Dermis blood vessel endothelial cell (primary cell): ENCODE measurements at places on chromosomes 12 and 14.

DNA sequence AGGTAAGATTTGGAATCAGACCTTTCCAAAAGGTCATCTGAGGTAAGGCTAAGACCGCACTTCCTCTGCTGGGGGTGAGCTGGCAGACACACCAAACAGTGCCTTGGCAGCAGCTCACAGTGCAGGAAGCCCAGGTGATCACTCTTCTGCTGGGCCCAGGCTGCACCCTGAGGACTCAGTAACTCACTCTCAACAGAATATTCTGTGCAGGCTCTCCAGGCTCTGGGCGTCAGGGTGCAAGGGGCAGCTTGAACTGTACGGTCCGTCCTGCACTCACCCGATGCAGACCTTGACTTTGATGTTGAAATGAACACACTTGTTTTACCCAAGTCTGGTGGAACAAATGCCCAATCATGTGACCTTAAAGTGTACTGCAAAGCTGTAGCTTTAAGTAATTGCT lies 6.0 kb downstream of the ALKBH2 start:
- DNase-seq, result no peak

DNA sequence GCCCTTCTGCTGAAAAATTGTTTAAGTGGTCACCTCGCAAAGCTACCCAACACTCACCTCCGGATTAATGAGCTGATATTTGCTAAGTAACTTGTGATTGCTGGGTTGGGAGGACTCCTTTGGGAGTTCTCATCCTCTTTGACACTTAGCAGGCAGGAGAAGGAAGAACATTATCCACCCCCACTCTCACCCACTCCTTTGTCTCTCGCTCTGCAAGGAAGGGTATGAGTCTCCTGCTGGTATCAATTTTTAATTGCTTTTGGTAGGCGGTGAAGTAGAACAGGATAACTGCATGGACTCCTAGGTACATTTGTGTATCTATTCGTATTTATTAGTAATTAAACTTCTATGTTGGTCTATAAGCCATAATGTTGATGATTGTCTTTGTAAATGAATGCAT lies 6.9 kb upstream of the ABHD12B start:
- no peak for DNase-seq

GRCh38 chr14:24081739-24082211 lies 10.4 kb downstream of the CPNE6 start:
- DNase-seq, result no peak

DNA sequence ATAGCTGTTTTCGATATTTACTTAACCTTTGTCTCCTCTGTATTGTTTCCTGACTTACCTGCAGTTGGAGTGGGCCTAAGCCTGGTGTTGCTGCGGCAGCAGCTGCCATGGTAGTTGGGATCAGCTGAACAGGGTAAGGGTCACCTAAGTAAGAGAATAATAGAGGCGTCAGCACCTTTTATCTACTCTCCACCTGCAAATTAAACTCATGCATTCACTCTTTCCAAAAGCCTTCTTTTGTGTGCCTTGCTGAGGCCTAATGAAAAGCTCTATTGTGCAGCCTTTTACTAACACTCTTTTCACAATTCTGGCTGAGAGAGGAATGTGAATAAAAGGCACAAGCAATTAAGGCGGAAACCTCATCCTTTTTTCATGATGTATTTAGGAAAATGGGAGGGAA lies 308.7 kb downstream of the SOX5 start:
- no peak for DNase-seq

- DNase-seq, result no peak
These were observed 115.4 kb upstream of the KRAS start for GRCh38 chr12:25366122-25366521.

GRCh38 chr14:21023174-21023573 lies 1.7 kb downstream of the NDRG2 start:
- DNase-seq, result no peak

GRCh38 chr12:55073043-55074022 lies 52.9 kb upstream of the OR9K2 start:
- DNase-seq, result peak; percentile 91

GRCh38 chr12:23703051-23703450 lies 246.4 kb downstream of the SOX5 start:
- no peak for DNase-seq

- DNase-seq, result peak; percentile 95
These were observed 44.5 kb downstream of the PSMA6 start for GRCh38 chr14:35336494-35337268.

DNA sequence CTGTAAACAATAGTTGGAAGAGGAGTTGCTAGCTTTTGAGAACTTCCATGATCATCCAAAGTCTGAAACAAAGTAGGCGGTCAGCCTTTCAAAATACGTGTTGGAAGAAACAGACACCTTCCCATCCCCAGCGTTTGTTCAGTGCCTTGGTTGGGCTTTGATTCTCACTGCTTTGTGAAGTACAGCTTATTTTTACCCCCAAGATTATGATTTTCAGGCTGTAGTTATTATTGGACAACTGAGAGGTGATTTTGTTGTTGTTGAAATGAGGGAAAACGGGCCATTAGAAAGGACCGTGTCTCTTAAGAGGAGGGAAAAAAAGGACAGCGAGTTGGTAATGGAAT lies 921 bp upstream of the CEP83 start:
- no peak for DNase-seq

GRCh38 chr12:110316861-110317260 lies 35.8 kb downstream of the ATP2A2 start:
- no peak for DNase-seq

GRCh38 chr14:85934886-85935254 lies 404.9 kb downstream of the FLRT2 start:
- DNase-seq, result no peak

DNA sequence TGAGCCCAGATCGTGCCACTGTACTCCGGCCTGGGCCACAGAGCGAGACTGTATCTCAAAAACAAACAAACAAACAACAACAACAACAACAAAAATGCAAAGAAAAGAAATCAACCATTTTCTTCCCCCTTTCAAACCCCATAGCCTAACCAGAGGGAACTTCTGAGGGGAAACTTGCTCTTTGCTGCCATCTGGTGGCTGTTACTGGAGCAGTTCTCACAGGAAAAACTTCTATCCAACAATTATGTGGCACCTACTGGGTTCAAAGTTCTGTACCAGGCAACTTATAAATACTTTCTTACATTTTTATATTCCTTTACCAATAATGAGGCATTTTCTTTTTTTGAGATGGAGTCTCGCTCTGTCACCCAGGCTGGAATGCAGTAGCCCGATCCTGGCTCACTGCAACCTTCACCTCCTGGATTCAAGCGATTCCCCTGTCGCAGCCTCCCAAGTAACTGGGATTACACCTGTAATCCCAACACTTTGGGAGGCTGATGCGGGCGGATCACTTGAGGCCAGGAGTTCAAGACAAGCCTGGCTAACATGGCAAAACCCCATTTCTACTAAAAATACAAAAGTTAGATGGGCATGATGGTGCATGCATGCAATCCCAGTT lies 50.9 kb upstream of the BICDL1 start:
- peak; percentile 81 for DNase-seq
